ENCODE measurements at places on chromosomes 7 and 10. TPM values are rescaled to one million over a fixed set of nuclear protein-coding genes. Genes with fewer than 3 reads are reported as not detected.

GRCh38 chr10:17771017-17771416 is 19.0 kb downstream of the TMEM236 start:
- DNase-seq, result no peak

DNA sequence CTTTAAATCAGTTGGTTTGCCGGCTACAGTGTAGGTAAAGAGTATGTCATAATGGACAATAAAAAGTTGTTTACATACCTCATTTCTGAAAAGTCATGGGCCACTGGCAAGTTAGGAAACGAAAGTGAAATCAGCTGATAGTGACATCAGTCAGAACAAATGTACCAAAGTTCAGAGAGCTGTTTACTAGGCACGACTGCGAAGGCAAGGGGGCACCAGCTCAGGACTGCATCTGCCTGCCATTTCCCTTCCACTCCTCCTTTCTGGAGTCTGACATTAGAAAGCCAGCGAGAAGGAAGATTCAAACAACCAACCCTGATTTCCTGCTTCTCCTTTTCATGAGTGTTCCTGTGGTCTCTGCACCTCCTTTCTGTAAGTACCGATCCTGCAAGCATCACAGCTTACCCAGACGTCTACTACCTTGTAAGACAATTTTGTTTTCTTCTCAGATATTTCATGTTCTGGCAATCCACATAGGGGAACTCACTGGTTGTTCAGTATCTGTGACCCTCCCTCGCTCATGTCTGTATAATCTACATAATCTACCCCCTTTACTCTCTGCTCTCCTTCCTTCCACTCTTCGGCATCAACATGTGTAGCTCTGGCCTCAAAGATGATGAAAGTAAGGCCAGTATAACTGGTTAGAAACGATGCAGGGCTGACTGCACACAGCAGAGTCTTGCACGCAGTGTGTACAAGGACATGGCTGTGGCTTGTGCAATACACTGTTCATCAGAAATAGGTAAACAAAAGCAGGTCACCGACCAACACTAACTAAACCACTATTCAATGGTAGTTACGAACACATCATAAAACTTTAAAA is at the start of gene TMEM140:
TSS of gene TMEM140 (plus strand) at position 174 of the 823 bp plus-strand sequence. CDS start 16,370 bp downstream, outside the sequence.
- DNase-seq, result no peak

Gene PRF1
- total RNA-seq, result 6.1 TPM

Gene ZC3HAV1L
- total RNA-seq, result 6.9 TPM

Gene DNAJC12
- 1.9 TPM for total RNA-seq

Gene APBB1IP
- total RNA-seq, result 18.5 TPM
